Fibroblast of skin of left quadriceps (primary cell): ENCODE measurements at places on chromosomes 13 and 19.

DNA sequence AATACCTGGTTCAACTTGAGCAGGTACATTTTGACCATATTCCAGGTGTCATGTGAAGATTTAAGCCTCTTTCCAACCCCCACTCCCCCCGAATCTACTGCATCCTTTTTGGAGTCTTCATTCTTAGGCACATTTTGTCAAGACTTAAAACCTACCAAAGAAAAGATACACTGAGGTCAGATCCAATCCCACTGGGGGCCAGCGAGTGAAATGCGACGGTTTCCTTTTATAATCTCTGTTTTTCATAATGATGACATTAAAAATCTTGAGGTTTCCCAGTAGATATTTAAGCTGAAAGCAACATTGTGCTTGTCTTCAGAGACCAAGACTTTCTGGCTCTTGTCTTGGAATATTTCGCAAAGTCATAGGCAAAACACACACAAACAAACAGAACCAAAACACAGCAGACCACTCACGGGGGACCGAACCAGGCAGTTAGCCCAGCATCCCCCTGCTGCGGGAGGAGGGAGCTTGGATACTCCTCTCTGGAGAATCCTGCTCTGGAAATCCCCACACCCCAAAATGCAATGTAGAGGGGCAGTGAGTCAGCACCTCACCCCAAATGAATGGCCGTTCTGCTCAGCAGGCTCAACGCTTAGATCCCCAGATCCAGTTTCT is 506 bp upstream of the GAS6 start:
- no peak for DNase-seq

GRCh38 chr13:31781064-31781463 is 41.7 kb downstream of the RXFP2 start:
- DNase-seq = no peak

- DNase-seq = no peak
Measured at GRCh38 chr13:32427852-32428580, at the start of gene N4BP2L1. TSS of gene N4BP2L1 (minus strand) at chr13:32428130. CDS start at chr13:32428082, 48 bp downstream.

DNA sequence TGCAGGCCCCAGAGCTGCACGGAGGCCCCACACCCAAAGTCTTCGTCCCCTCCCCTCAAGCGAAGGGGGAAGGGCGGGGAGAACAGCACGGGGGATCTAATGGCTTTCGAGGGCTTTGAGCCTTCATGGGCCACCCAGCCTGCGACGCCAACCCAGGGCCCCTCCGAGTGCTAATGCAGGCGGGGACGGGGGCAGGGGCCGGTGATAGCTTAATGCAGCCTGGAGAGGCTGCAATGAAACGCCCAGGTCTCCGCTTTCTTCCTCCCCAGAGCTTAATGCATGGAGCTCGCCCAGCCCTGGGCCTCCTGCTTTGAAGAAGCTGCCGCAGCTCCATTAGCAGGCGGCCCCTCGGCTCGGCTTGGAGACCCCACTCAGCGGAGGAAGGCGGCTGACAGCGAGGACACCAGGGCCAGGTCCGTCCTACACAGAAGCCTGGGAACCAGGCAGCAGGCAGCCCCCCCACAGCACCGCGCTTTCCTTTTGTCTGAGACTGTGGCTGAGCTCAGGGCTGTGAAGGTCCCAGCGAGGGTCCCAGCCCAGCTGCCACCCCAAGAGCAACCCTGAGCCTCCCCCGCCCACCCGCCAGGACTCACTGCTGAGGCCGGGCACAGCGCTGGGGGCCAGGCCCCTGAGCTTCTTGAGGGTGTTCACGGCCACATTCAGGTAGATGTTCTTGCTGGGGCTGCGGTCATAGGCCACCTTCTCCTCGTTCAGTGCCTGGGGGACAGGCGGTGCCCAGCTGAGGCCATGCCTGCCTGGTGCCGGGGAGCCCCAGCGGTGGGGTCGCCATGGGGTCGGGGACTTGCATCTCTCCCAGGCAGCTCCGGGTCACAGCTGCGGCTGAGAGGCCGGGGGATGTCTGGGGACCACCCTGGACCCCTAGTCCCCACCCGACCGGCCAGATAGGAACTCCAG is 7.5 kb upstream of the ATP8B3 start:
- DNase-seq = no peak

DNA sequence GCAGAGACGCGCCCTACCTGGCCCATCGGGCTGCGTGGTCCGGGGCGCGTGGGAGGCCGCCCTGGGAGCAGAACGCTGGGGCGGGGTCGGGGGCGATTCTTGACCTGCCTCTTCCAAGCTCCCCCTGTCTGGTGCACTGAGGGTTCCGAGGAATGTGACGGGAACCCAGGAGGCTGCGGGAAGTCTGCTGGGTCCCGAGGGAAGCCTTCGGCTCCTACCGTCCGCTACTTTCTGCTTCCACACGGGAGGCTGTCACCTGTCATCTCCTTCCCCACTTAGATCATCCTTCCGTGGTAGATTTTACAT is 781 bp upstream of the SPRYD7 start:
- DNase-seq = no peak

DNA sequence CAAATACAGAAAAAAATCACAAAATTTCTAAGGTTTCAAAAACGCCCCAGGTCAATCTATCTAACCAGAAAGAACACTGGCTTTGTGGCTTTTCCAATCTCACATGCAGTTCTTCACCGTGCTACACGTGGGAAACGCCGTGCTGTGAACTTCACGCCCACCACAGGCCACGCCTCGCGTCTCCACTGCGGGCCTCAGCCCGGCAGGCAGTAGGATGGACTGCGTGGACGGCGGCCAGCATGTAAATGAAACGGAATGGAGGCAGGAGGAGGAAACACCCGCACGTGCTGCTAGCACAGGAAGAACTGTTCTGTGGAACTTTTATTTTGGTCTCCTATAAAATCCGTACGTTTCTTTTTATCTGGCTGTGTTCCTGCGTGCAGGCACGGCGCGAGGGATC is 23.8 kb downstream of the ZNF787 start:
- DNase-seq = no peak

GRCh38 chr13:42864952-42865767 is 83.8 kb downstream of the FAM216B start:
- DNase-seq = no peak

DNA sequence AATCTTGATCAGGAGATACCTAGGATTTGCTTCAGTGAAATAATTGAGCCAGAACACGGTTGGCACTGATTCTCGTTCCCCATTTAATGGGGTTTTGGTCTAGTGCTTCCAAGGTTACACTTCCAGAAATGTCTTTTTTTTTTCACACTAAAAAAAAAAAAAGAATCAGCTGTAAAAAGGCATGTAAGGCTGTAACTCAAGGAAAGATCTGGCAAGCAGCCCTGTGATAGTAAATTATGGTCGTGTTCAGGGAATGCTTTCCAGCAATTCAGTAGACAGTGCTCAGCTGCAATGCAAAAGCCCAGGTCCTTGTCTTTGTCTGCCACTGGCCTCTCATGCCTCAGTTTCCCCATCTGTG is 27.2 kb upstream of the NDUFS7 start:
- DNase-seq = peak; percentile 71

GRCh38 chr13:30319130-30319529 is 11.8 kb upstream of the KATNAL1 start:
- no peak for DNase-seq

DNA sequence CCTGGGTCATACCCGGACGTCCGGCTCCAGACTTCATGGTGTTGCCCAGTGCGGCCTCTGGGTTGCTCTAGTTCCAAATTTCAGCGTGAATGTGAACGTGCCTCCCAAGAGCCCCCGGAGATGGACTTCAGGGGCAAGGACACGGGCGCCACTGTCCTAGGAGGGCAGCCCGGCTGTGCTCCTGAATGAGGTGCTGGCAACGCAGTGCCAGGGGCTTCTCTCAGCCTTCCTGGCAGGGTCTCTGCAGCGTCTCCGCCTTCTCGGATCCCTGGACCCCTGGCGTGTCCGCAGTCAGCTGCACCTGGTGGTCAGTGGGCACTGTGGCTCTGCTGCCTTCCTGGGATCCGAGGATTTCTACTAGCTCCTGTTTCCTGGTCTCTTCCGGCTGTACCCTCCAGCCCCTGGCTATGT is 101.7 kb upstream of the MCF2L start:
- DNase-seq = no peak

DNA sequence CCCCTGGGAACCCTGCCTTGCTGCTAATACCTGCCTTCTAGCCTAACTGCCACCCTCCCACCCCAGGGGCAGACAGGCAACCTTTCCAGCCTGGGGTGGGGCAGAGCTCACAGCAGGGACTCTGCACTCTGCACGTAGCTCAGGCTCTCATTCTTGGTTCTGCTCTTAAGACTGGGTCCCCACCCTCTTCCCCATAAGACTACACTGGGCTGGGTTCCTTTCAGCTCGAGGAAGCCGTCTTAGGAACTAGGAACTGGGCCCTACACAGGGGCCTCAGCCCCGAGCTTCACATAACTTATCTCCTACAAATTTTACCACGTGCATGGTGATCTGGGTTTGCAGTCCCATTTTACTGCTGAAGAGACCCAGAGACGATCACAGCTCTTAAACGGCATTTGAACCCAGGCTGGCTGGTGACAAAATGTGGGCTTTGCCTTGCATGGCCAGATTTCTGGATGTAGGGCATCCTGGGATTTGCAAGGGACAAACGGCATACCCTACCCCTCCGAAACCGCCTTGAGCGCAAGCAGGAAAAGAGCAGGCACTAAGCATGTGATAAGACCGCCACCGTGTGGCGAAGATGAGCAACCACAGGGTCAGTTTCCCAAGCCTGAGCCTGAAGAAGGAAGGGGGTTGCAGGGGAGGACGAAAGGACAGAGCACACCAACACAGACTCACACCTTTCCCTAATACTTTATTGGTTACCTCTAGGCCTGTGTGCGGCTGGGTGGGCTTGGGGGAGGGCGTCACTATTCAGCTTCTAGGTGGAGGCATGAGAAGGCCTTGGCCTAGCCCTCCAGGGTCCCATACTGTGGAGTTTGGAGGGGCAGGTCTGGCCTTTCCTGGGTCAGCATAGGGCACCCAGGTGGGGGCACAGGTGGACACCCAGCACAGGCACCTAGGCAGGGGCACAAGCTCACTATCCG is 5.1 kb downstream of the JUNB start:
- DNase-seq = no peak

GRCh38 chr19:38711726-38712153 is 32.5 kb downstream of the CAPN12 start:
- DNase-seq = peak; percentile 33

DNA sequence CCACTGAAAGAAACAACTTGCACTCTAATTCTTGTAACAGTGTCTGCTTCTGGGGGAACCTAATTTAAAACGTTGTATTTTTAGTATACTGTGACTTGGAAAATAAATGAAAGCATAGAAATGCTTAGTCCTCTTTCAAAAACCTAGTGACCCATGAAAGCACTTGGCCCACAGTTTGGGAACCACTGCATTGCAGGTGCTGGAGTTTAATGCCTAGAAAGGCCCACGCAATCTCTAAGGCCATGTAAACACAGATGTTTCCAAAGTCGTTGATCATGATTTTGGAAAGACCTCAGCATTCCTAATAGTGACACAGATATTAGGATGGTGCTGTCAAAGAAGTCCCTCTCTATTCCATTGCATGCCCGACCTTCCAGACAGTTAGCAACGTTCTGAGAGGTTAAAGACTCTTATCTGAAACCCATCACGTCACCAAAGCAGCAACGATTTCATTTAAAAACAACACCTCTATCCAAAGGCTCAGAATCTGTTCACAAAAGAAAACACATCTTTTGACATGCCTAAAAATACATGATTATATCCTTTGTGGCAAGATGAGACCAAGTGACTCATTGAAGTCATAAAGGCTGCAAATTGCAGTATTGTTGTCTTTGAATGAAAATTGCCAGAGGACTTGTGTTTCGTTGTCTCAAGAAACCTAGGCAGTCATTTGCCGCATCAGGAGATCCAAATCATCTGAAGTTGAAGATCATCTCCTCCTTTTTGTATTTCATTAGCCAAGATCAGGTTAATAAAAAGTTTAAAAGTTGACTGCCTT is 328.0 kb upstream of the ZNF507 start:
- DNase-seq = no peak

DNA sequence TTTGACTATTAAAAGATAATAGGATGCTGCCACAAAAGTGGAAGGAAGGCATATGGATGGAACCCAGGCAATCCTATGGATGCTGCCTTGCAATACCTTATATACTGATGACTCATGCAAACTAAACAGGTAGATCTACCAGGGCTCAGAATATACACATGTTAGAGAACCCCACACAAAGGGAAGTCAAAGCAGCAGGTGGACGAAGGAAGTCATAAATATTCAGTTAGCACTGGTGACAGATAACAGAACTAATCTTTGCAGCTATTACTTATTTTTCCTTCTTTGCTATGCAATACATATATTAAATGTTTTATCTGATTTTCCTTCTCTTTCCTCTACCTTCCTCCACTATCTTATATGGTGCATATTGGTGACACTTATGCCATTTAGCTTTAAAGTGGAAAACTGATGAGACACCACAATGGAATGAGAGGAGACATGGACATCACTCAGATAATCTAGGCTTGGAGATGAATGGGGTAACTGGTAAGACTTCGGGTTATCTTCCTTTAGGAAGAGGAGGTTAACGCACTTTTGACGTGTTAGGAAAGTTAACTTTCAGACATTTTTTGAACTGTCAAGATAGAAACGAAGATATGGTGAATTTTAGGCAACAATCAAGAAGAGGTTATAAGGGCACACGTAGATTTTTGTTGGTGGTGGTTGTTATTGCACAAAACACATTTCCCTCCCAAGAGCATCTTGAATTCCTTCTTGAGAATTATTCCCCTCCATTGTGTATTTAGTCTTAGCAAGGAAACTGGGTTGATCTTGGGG is 39.8 kb upstream of the MBNL2 start:
- no peak for DNase-seq

- no peak for DNase-seq
Measured at GRCh38 chr13:50080203-50080910, 65.1 kb downstream of the KCNRG start.

GRCh38 chr13:23180711-23181110 is at the start of gene SGCG:
TSS of gene SGCG (plus strand) at chr13:23180979. CDS start at chr13:23203695, 22,716 bp downstream.
- no peak for DNase-seq

GRCh38 chr13:20175406-20175794 is 14.5 kb upstream of the GJA3 start:
- DNase-seq = no peak

DNA sequence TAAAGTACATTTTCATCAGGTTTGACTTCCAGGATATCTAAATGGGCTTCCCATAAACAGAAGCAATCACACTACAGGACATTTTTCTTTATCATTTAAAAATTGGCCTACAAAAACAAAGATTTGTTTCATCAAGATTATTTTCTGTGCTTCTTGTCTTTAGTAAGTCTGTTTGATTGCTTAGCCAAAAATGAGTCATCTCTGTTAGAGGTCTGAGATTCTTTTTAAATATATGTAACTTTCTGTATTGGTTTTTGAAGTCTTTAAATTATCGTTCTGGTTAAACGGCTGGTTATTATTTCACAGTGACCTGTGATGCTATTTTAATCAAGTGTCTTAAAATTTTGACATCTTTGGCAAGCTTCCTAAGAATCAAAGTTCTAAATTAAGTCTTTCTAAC is 62.7 kb downstream of the SLITRK1 start:
- DNase-seq = no peak
